ENCODE measurements at places on chromosomes 1 and 21. TPM values are rescaled to one million over a fixed set of nuclear protein-coding genes. Genes with fewer than 3 reads are reported as not detected.

- no peak for DNase-seq
Observed at GRCh38 chr1:159958719-159959380, 4.8 kb upstream of the SLAMF9 start.

GRCh38 chr21:43352568-43353281, 74.2 kb downstream of the SIK1 start:
- DNase-seq: no peak

DNA sequence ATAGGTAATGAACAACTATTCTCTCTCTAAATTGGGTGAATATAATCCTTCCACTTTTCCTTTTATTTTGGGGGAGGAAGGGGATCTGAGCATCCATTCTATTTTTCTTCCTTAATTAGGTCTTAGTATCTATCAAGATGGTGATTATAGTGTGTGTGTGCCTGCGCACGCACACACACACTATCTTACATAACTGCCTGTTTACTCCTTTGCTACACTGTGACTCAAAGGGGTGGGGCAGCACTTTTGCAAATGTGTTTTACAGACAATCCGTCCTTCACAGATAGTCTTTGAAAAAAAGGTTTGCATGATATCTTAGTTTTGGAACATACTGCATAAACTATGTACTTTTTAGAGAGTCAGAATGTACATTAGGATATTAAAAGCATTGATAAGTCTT, 191.5 kb downstream of the SDCCAG8 start:
- no peak for DNase-seq

DNA sequence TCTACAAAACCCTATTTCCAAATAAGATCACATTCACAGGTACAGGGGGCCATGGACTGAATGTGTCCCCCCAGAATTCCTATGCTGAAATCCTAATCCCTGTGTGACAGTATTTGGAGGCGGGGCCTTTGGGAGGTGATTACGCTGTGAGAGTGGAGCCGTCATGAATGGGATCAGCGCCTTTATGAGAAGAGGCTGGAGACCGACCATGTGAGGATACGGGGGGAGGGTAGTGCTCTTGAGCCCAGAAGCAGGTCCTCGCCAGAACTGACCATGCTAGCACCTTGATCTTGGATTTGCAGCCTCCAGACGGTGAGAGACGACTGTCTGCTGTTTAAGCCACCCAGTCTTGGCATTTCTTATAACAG, 23.8 kb upstream of the KIF26B start:
- DNase-seq: no peak

DNA sequence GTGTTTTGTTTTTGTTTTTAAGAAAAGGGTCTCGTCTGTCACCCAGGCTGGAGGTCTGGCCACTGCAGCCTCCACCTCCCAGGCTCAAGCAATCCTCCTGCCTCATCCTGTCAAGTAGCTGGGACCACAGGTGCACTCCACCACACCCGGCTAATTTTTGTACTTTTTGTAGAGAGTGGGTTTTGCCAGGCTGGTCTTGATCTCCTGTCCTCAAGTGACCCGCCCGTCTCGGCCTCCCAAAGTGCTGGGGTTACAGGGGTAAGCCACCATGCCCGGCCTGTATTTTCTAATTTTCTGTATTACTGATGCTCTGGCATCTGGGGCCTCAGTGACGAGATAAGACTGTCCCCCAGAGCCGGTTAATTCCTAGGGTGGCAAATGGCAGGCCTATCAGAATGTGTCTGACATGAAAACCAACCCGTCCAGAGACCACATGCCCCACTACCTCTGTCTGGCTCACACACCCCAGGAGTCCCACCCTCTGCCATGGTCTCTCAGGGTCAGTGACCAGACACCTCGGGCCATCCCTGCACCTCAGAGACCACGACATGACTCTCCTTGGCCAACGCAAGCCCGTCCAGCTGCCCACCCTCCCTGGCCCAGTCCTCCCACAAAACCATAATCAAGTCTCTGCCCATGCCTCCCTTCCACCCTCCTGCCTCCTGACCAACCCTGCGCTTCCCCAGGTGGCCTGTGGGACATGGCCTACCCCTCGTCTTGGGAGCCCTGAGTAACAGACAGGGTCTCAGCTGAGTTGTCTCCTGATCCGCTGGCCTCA, 12.5 kb downstream of the NPHP4 start:
- no peak for DNase-seq

GRCh38 chr1:17605582-17606344, 66.3 kb downstream of the ARHGEF10L start:
- no peak for DNase-seq

GRCh38 chr21:42964546-42965210, 9.7 kb upstream of the PKNOX1 start:
- no peak for DNase-seq

- no peak for DNase-seq
Observed at GRCh38 chr1:20367626-20368025, 77.0 kb downstream of the VWA5B1 start.

- no peak for DNase-seq
Observed at GRCh38 chr1:33021567-33022431, 14.9 kb downstream of the AK2 start.

DNA sequence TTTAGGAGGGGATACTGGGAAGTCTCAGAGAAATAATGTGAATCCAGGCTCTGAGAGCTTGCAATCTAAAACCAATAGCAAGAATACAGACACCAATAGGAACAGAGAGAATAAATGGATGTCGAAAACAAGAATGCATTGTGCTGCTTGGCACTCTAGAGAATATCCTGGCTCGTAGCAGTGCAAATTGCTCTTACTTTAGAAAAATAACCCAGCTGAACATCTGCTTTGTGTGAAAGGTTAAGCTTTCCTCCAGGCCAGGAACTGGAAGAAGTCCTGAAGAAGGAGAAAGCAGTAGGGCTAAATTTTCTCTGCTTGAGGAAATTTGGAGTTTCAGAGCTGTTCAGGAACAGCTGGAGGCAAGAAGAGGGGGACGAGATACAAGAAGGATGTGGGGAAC, 382.3 kb downstream of the HHIPL2 start:
- DNase-seq: no peak

- no peak for DNase-seq
Observed at GRCh38 chr21:45963232-45963570, 18.4 kb upstream of the COL6A1 start.

- DNase-seq: no peak
Observed at GRCh38 chr1:38050397-38051078, 3.9 kb upstream of the POU3F1 start.

DNA sequence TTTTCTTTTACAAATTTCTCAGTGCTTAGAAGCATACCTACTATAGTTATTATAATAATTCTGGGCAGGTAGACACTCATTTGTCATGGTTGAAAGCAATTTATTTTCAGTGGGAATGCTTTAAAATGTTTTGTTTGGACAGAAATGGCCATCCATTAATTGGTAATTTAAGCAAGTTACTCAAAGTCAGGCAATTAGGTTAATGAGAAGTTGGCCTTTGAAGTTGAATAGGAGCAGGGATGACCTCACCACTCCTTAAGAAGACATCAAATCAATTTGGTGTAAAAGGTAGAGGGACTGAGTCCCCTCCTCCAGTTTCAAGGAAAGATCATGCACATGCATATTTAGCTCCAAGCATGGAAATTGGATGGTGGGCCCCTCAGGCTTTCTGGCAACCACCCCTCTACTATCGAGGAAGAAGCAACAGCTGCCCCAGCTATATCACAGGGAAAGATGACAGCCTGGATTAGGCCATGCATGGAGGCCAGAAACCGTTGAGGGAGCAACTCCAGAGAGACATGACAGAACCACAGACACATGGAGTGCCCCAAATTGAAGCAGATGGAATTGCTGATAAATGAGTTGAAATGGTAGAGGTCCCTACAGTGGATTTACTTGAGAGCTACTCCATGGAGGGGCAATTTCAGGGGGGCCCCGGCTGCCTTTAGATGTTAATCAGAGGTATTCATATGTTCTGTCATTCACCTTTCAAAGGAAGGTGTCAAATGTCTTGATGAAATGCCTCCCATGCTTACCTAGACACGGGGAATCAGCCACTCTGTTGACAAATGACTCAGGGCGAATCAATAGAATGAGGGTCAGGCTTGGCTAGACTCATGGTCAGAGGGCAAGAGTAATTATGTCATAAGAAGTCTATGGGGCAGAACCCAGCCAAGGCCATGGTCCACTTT, 26.7 kb downstream of the HLX start:
- DNase-seq: no peak

DNA sequence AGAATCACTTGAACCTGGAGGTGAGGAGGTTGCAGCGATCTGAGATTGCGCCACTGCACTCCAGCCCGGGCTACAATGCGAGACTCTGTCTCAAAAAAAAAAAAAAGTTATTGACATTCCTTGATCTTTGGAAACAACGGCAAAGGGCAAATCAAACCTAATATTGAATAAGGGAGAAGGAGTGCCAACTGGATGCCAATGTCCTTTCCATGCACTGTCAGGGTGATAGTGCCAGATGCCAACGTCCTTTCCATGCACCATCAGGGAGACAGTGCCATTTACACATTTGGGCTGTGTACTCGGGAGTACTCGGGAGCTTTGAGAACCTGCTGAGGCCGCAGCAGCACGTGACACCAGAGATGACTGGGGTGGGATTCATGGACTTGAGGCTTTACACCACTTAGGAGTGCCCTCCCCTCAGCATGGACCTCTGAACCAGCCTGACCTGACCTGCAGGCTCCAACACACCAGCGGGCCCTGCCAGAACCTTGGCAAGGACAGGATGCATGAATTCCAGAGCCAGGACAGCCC, 34.5 kb upstream of the SOD1 start:
- DNase-seq: no peak

Gene TMEM50A
- 152 TPM for total RNA-seq

Gene REN
- total RNA-seq: not detected

Gene C4BPA
- total RNA-seq: not detected

Gene CDA
- 0.67 TPM for total RNA-seq

Gene VANGL2
- total RNA-seq: not detected

Gene SPATA17
- 0.07 TPM for total RNA-seq

Gene PIK3CD
- 5.4 TPM for total RNA-seq

Gene CA6
- total RNA-seq: not detected

Gene FCRL1
- total RNA-seq: not detected

Gene TMEM240
- total RNA-seq: 2.2 TPM
